Stimulated activated CD8-positive, alpha-beta memory T cell treated with anti-CD3 and anti-CD28 coated beads, Interleukin-7, amount 100 ng/mL, for 24 hours (primary cell): ENCODE measurements at places on chromosomes 4 and X.

DNA sequence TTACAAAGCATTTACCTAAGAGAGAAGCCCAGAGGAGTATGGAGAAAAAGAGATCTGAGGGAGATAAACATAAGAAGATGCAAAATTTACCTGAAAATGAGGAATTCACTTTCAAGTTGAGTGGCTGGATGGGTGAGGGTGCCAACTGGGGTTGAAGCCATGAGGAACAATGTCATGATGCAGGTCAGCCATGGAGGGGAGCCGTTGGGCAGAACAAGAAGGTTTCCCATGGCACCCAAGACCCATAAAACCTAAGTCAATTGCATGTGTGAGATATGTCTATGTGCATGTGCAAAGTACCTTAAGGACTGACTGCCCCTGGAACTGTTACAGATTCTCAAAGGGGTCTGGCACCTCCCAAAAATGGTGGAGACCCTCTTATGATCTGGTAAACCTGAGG lies 46.6 kb upstream of the PRRG1 start:
- DNase-seq, result no peak

GRCh38 chrX:49892542-49892941 lies 13.3 kb downstream of the USP27X start:
- no peak for DNase-seq

DNA sequence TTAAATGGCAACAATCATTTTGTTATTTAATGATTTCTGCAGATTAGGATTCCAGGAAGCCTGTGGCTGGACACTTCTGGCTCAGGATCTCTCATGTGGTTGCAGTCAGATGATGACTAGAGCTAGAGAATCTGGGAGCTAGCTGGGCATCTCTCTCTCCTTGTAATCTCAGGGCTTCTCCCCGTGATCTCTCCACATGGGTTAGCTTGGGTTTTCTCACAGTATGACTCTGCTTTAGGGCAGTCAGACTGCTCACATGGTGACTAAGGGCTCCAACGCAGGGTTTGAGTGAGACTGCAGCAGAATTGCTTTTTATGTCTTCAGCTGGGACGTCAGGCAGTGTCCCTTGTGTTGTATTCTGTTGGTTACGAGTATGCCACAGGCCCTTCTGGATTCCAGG lies 361.4 kb downstream of the CBLL2 start:
- DNase-seq, result no peak

DNA sequence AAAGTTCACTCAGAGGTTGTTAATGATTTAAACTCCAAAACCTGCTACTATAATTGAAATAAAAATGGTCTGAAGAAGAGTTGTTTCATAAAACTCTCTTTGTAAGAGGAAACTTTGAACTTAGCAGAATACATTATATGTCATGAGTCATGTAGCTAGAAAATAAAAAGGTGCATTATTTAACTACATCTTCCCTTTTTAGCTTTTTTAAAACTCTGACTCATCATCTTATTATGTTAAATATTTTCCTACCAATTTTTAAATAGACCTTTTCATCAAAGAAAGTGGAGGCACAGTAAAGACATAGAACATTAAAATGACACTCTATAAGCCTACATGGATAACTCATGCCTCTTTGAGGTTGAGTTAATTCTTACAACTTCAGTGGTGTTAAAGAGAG lies 1.2 kb upstream of the ZNF827 start:
- no peak for DNase-seq

DNA sequence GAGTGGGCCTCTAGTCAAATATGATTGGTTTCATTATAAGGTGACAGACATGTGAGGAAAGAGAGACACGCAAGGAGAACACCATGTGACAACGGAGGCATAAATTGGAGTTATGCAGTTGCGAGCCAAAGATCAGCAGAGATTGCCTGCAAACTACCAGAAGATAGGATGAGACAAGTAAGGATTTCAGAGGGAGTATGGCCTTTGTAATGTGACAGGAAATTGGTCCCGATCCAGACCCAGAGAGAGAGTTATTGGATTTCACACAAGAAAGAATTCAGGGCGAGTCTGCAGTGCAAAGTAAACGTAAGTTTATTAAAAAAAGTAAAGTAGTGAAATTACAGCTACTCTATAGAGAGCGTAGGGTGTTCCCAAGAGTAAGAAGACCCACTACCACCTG lies 35.7 kb upstream of the NDST4 start:
- no peak for DNase-seq

GRCh38 chrX:69121321-69122000 lies 43.8 kb downstream of the PJA1 start:
- no peak for DNase-seq

GRCh38 chr4:123640271-123640670 lies 243.7 kb downstream of the SPRY1 start:
- DNase-seq, result no peak

DNA sequence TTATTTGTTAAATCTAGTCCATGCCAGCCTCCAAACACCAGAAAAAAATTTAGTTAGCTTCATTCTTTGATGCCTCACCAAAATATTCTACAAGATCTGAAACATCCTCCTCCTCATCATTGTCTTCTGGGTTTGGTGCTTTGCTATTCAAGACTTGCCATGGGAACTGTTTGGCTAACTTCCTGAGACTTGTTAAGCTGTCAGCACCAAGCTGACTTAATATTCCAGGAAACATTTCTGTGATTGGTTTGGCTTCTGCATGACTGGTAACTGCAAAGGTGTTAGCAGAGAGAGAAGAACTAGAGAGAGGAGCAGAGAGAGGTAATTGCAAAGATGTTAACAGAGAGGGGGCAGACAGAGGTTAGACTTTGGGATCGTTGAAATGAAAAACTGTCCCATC lies 101.3 kb downstream of the PALLD start:
- DNase-seq, result no peak

GRCh38 chr4:25022766-25023165 lies 8.0 kb downstream of the LGI2 start:
- DNase-seq, result no peak

DNA sequence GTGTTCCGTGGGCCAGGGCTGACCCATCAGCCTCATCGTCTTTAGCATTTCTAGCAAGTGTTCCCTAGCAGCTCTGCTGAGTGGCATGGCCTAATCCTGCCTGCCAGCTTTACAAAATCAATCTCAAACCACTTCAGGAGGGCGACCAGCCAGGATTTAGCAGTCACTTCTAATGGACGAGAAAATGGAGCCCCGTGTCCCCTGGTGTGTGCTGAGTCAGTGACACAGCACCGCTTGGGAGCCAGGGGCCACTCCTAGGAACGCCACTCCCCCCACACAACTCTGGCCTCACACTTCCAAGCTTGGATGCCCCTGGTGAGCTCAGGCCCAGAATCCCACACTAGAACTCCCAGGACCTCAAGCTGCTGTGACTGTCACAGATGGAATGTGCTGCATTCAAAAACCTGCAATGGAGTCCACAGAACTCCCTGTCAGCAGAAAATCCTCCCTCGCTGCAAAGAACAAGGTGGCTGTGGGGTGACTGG lies 311.2 kb upstream of the GATB start:
- no peak for DNase-seq

GRCh38 chr4:56752985-56753384 lies 68.5 kb downstream of the SPINK2 start:
- DNase-seq, result no peak

GRCh38 chrX:81174286-81174685 lies 27.4 kb downstream of the HMGN5 start:
- DNase-seq, result no peak

DNA sequence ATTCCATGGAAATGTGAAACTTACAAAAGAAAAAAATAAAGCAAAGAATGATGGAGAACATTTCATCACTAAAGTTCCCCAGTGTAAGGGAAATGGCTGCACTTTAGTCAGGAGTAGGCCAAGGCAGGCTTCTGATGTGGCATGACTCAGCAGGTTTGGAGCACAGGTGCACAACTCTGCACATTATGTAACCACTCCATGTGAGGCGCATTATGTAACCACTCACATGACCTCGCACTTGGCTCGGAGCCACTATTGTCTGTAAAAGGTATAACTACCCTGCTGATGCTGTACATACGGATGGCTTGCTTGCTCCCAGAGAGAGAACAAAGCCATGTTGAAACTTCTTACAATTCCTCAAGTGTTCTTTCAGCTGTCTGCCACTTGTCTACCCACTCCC lies 727.6 kb downstream of the TRAM1L1 start:
- no peak for DNase-seq

DNA sequence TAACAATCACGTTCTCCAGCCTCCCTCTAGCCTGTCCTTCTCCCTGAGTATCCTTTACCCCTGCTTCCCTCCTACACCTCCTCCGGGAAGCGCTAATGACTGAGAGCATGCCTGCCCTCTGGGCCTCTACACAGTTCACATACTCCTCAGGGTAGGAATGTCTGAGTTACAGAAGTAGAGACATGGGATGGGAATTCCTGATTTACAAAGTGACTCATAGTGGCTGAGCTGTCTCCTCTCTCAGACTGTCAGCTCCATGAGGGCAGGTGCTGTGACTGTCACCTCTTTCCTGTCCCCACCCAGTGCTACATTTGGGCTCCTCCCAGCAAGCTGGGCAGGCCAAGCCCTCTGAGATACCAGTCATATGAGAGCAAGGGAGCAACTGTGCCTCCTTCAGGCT lies 2.6 kb downstream of the LAS1L start:
- DNase-seq, result no peak

GRCh38 chr4:173367285-173367684 lies 3.5 kb upstream of the SAP30 start:
- DNase-seq, result no peak

GRCh38 chr4:161097821-161098220 lies 1066.0 kb downstream of the FSTL5 start:
- no peak for DNase-seq

- DNase-seq, result no peak
Measured at GRCh38 chr4:70367813-70368212, 7.3 kb downstream of the SMR3A start.

DNA sequence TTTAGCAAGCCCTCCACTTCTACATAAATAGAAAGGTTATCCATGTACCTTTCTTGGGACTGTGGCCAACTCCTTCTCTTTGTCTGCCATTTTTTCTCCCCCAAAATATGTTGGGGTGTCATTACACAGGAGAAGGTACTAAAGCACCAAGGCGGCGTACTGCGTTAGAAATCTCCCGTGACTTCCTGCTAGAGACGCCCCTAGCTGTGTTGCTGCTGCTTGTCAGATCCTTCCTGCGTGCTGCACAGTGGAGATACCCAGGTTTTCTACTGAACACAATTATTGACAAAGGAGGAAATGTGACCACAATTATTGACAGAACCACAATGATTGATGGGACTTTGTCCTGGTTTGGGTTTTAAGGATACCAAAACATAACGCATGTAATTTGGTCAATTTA lies 97.7 kb downstream of the EFHC2 start:
- DNase-seq, result no peak

- DNase-seq, result no peak
Measured at GRCh38 chrX:52359614-52360232, 9.1 kb upstream of the XAGE2 start.

- no peak for DNase-seq
Measured at GRCh38 chrX:101759000-101759399, 99.3 kb upstream of the ARMCX2 start.

DNA sequence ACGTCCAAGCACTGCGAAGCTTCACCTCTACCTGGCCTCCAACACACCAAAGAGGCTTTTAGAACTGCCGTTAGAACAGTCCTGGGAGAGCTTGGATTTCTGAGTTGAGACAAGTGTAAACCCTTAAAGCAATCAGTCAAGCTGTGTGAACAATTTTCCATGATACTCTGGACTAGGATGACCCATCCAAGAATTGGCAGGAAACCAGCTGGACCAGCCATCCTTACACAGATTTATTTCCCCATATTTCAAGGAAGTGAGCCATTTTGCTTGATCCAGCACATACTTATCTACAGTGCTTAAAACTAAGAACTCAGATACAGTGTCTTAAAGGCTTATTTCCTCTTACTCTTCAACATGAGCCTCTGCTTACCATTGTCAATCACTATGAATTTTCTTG lies 340.7 kb upstream of the HS3ST1 start:
- no peak for DNase-seq

- DNase-seq, result no peak
Measured at GRCh38 chr4:40548256-40548655, 81.4 kb downstream of the RBM47 start.
